ENCODE measurements at places on chromosomes 3 and 15.

- DNase-seq = peak; percentile 24
Observed at GRCh38 chr15:29924750-29925149, 102.5 kb upstream of the TJP1 start.

GRCh38 chr3:50370594-50370993, 11.3 kb upstream of the TMEM115 start:
- DNase-seq = peak; percentile 26

DNA sequence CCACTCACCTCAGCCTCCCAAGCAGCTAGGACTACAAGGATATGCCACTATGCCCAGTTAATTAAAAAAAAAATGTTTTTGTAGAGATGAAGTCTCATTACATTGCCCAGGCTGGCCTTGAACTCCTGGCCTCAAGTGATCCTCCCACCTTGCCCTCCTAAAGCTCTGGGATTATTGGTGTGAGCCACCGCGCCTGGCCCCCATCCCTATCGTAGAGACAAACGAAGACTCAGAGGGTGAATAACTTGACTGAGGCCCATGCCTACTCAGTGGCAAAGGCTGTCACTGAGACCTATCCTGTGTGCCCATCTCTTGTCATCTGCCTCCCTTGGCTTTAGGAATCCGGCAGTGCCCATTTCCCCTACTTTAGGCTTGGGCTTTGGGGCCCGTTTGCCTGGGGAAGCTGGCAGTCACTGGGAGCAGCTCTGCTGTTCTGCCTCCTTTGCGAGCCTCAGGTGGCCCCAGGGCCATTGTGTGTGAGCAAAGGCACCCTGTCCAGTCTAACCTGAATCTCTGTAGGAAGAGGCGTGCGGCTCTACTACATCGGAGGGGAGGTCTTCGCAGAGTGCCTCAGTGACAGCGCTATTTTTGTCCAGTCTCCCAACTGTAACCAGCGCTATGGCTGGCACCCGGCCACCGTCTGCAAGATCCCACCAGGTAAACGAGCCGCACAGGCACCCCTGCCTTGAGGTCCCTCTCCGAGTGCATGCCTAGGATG, 70.1 kb downstream of the AAGAB start:
- no peak for DNase-seq

DNA sequence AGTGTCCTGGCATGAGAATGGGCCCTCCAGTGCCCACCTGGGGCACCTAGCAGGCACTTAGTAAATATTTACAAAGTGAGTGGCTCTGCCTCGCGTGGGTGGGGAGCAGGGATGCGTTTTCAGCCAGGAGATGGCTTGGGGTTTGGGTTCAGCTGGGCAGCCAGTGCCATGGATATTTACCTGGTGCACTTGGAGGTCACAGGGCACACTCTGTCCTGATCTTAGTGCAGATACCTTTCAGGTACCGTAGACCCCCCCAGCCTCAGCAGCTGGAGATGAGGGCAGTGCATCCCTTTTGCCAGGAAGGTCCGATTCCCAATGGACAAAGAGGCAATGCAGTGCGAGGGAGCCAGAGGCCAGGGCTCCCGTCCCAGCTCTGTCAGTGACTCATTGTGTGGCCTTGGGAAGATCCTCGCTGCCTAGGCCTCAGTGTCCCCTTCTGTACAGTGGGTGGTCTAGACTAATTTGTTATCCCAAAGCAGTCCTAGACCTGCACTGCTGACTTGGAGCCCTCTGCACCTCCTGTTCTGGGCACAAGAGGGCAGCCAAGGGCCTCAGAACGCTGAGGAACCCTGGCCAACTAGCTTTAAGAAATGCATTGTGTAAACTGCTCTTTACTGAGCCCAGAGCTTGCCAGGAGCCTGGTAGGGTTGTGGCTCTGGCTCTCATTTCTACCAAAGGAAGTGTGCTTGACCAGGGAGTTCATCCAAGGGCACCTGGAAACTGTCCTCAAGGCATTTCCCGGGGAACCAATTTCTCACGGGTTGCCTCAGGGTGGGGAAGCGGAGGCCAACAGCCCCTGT, 16.0 kb downstream of the HDAC11 start:
- DNase-seq = peak; percentile 60

DNA sequence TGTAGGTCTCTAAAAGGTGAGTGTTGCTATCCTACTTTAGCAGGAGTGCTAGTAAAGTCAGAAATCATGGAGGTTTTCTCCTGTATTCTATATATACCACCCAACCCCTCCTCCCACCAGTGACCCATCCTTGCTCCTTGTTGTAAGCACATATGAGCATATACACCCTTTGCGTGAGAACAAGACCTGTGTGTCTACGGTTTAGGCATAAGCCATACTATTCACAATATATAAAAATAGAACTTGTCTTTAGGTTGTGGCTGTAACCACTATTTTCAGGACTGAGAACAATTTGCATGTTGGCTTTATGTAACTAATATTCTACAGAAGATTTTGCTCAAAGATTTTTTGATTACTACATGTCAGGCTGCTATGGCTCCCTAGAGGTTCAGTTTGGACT, 59.1 kb upstream of the TOP2B start:
- DNase-seq = no peak
